Keratinocyte (primary cell): ENCODE measurements at places on chromosomes 12 and 14.

- no peak for DNase-seq
Observed at GRCh38 chr14:69711065-69711464, 55.9 kb upstream of the SRSF5 start.

GRCh38 chr12:45268672-45269411 lies 52.9 kb downstream of the ANO6 start:
- peak; percentile 42 for DNase-seq

DNA sequence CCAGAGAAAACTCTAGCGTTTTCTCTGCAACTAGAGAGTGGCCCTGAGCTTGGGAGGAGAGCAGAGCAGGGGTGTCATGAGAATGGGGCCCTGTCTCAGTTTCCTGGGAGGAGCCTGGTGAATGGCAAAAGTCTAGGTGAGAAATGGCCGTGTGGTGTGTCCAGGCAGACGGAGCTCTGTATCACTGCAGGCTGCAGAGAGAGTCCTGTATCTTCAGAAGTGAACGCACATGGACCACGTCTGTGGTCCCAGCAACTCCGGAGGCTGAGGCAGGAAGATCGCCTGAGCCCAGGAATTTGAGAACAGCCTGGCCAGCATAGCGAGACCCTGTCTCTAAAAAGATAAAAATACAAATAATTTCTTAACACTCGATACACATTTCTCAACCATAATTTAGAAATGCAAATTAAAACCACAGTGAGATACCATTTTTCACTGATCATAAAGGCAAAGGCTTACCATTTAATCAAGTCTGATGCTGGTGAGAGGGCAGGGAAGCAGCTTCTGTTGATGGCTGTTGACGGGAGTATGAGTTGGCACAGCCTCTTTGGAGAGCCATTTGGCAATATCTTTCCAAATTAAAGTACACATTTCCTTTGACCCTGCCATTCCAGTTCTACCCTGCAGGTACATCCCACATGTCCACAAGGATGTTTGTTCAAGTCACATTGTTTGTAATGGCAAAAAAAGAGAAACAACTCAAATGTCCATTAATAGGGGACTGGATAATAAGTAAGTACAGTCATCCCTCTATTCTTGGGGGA lies 51.0 kb downstream of the NFKBIA start:
- no peak for DNase-seq

DNA sequence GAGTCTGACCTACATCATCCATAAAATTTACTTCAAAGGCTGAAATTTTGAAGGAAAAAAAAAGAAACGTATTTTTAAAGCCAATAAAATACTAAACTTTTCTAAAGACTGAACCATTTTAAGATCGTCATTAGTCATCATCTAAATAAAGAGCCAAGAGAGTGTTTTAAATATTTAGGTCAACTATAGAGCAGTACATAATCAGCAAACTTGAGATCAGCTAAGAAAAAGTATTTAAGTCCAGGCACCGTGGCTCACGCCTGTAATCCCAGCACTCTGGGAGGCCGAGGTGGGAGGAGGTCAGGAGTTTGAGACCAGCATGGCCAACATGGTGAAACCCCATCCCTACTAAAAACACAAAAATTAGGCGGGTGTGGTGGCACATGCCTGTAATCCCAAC lies 35.5 kb downstream of the HECTD1 start:
- DNase-seq: no peak

DNA sequence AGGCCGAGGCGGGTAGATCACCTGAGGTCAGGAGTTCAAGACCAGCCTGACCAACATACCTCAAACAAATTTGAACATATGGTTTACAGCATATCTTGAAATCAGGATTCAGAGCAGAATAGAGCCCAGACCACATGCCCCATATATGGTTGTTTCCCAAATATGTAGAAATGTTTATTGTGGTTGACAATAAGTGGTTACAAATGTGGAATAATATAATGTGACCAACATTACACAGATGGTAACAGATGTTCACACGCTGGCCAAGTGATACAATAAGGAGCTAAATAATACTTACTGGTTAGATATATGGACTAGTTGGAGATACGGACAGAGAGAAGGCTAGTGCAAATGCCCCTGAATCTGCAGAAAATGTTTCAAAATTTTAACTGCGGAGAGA lies 85.3 kb downstream of the MAPKAPK5 start:
- DNase-seq: no peak

GRCh38 chr12:19759227-19759626 lies 319.9 kb downstream of the AEBP2 start:
- no peak for DNase-seq

DNA sequence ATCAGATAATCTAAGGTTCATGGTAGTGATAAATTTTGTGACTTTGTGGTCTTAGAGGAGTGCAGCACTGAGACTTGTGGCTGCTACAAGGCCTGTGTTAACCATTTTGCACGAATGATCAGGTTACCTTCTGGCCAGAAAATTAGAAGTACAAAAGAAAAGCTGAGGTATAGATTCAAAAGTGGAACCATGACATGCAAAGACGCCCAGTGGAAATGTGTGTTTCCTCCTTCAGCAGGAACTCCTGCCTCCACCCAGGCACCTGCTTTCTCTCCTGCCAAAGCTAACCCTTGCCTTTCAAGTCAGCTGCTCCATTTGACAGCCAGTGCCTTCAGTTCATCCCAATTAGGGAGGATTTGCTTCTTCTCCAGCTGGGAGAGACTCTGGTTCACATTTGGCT lies 10.1 kb downstream of the PDE6H start:
- DNase-seq: no peak

DNA sequence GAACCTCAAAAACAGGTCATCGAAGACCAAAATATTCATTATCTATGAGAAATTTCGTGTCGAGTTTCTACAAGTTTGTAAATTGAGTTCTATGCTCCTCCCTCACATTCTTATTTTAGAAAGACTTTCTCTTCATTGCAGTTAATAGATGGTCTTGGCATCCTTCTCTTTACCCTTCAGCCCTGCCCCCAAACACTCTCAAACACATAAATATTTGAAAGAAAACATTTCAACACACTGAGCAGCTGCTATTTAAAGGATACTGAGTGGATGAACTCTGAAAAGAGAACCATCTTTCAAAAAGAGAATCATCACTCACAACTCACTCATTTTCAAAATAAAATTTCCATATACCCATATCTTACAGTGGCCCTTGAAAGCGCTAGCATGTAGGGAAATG lies 67.1 kb downstream of the NUAK1 start:
- no peak for DNase-seq

GRCh38 chr12:104152685-104153241 lies 14.8 kb upstream of the NFYB start:
- DNase-seq: no peak

DNA sequence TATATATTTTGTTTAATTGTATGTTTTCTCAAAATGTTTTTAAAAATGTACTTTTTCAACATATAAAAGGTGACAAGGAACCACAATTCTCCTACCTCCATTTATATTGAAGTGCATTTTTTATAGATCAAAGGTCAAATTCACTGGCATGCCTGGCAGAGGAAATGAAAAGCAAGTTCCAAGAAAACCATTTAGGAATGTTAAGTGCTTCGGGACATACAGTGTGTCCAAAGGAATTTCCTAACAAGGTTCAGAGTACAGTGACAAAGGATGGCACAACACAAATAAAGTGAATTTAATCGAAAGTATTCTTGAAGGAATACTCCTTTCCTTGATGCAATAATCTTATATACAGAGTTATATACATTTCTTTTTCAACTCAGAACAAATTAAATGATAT lies 242.3 kb downstream of the CCER1 start:
- no peak for DNase-seq

DNA sequence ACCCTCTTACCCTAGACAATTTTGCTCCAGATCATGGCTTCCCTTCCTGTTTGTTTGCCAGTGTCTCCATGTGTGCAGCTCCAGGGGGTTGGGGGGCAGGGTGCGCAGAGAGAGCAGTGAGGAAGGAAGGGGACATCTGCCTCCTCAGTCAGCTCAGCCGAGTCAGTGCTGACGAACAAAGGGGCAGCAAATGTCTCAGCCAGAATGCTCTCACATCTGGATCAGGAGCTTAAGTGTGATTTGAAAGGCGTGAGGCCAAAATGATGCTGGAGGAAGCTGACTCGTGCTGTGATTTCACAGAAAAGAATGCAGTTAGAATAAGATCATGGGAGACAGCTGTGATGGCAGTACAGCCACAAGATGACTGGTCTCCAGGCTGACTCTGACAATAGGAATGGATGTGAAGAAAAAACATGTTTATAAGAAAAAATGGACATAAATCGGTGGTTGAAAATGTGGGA lies 27.1 kb upstream of the CDK17 start:
- peak; percentile 94 for DNase-seq

DNA sequence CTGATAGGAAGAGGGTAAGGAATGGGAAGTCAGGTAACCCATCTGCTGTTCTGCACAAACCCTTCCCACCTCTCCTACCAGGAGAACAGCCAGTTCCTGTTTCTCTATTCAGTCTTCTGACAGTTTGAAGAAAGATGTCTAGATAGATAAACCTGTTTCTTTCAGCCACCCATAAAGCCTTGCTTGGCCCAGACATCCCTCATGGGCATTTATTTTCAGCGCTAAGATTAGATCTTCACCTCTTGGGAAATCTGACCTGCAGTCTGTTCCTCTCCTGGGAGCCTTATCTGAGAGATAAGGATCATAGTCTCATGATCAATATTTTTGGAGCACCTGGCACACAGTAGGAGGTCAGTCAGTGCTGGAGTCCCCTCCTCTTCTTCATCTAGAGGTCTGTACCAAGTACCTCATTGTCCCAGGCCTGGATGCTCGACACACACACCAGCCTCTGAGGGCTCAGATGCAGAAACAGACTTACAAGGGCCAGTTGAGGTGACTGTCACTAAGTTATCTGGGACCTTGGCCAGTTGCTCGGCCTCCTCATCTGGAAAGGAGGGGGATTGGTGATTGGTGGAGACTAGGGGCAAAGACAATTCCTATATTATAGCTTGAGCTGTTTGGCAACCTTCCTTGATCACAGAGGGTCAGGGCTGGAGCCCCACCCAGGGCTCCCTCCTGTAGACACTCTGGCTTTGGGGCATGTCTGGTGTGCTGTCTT lies 18.2 kb downstream of the ACVRL1 start:
- DNase-seq: no peak

DNA sequence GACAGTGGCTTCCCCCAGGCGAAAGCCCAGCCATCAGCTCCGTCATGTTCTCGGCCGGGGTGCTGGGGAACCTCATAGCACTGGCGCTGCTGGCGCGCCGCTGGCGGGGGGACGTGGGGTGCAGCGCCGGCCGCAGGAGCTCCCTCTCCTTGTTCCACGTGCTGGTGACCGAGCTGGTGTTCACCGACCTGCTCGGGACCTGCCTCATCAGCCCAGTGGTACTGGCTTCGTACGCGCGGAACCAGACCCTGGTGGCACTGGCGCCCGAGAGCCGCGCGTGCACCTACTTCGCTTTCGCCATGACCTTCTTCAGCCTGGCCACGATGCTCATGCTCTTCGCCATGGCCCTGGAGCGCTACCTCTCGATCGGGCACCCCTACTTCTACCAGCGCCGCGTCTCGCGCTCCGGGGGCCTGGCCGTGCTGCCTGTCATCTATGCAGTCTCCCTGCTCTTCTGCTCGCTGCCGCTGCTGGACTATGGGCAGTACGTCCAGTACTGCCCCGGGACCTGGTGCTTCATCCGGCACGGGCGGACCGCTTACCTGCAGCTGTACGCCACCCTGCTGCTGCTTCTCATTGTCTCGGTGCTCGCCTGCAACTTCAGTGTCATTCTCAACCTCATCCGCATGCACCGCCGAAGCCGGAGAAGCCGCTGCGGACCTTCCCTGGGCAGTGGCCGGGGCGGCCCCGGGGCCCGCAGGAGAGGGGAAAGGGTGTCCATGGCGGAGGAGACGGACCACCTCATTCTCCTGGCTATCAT lies 663 bp downstream of the PTGER2 start:
- DNase-seq: no peak

DNA sequence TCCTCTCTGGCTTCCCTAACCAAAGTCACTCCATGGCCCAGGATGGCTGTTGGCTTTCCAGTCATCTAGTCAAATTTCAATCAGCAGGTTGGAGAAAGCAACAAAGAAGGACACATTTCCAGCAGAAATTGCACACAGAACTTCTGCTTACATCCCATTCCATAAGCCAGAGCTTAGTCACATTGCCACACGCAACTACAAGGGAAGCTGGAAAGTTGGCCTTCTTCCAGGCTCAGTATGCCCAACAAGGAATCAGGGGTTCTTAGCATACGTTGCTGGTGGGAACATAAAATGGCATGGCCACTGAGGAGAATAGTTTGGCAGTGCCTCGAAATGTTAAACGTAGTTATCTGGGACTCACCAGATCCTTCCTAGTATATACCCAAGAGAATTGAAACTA lies 9.3 kb upstream of the APPL2 start:
- DNase-seq: no peak

DNA sequence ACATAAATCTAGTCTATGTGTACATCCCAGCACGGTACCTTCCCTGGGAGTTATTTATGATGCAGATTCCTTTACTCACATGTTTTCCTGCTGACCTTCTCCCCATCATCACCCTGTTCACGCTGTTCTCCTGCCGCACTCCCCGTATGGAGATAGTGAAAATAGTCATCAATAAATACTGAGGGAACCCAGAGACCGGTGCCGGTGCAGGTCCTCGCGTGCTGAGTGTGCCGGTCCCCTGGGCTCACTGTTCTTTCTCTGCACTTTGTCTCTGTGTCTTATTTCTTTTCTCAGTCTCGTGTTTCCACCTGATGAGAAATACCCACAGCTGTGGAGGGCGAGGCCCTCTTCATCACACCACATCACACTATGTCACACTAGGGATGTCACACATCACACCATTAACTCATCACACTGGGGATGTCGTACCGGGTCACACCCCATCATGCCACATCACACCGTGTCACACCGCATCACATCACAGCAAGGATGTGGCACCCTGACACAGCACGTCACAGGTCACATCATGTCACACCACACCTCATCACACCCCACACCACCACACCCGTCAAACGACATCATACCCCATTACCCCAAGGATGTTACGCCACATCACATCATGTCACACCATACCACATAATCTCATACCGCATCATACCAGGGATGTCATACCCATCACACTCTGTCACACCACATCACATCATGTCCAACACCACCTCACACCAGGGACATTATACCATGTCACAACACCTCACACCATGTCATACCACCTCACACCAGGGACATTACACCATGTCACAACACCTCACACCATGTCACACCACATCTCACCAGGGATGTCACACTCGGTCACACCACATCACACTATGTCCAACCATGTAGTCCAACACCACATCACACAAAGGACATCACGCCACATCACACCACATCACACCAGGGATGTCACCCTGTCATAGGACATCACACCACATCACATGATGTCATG lies 207.0 kb downstream of the TMEM121 start:
- DNase-seq: no peak

GRCh38 chr12:103455020-103455763 lies 40.6 kb downstream of the C12orf42 start:
- DNase-seq: no peak

- no peak for DNase-seq
Observed at GRCh38 chr12:90510948-90511347, 444.0 kb downstream of the CCER1 start.
